T-cell (primary cell): ENCODE measurements at places on chromosomes 4 and X.

DNA sequence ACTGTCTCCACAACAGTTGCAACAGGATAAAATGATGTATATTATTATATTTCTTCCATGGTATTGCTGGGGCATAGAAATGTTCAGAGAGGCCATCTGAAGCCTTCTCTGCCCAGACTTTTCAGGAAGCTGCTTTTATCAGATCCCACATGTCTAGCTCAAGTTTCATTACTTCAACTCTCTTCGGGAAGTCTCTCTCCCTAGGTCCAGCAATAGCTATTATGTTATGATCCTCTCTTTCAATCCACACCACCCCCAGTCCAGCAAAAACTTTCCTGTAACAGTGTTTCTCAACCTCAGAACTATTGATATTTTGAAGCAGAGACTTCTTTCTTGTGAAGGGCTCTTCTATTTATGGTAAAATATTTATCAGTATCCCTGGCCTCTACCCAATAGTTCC, 44.9 kb downstream of the CXCL1 start:
- no peak for DNase-seq

DNA sequence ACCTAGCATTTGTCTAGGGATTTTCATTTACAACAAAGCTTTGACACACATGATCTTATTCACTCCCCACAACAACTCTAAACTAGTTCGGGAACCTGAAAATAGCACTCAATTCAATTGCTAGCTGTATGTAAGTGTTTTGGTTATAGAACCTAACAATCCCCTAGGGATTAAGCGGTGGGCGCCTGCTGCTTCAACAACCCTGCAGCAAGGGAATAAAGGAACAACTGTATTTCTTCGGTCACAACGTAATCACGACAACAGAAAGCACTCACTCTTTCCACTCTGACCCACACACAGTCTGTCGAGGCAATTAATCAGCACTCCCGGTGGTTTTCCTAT, 674 bp upstream of the DIAPH2 start:
- DNase-seq, result no peak

GRCh38 chrX:57172544-57172943, 35.3 kb upstream of the SPIN2A start:
- no peak for DNase-seq

- DNase-seq, result no peak
These were observed 64.4 kb downstream of the RPS3A start for GRCh38 chr4:151163855-151164254.

- no peak for DNase-seq
These were observed 117.3 kb downstream of the CHM start for GRCh38 chrX:85930099-85930498.

- DNase-seq, result no peak
These were observed 514.3 kb downstream of the PDHA2 start for GRCh38 chr4:96354036-96354712.

DNA sequence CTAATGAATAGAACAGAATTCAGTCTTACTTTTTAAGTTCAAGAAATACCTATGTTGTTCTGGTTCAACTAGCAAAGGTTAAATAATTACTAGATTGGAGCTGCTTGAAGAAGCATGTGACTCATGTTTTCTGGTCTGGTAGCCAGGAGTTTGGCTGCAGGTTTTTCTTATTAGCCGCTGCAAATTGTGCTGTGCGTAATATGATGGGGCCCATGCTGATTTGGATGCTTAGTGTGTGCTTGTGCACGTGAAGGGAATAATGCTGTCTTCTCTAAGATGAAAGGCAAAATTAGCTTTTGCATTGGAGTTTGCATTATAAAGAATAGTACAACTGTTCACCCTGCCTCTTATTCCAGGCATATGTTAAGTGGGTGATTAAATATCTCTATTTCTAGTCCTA, 219.6 kb downstream of the SNCA start:
- no peak for DNase-seq

DNA sequence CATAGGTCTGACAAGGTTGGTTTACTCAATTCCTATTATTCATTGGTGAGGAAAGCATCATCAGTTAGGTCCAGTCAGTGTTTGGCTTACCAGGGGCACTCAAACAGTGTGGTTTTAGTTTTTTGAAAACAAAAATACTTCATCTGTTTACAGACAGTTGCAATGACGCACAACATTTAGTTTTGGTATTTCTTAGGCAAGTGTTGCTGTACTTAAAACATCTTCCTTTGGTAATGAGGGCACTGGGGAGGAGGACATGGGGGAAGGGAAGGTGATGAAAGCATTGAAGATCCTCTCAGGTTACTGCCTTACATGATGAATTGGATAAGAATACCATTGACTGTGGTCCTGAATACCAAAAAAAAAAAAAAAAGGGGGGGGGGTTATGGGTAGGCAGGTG, 93.7 kb upstream of the MAOA start:
- no peak for DNase-seq

DNA sequence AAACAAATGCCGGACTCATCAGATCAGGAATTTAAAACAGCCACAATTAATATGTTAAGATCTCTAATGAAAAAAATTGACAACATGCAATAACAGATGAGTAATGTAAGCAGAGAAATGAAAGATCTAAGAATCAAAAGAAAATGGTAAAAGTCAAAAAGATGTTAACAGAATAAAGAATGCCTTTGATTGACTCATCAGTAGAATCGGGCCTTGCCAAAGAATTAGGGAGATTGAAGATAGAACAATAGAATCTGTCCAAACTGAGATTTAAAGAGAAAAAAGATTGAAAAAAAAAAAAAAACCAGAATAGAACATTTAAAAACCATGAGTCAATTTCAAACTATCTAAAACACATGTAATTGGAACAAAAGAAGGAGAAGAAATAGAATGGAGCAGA, 25.9 kb upstream of the GUCY1A1 start:
- no peak for DNase-seq

DNA sequence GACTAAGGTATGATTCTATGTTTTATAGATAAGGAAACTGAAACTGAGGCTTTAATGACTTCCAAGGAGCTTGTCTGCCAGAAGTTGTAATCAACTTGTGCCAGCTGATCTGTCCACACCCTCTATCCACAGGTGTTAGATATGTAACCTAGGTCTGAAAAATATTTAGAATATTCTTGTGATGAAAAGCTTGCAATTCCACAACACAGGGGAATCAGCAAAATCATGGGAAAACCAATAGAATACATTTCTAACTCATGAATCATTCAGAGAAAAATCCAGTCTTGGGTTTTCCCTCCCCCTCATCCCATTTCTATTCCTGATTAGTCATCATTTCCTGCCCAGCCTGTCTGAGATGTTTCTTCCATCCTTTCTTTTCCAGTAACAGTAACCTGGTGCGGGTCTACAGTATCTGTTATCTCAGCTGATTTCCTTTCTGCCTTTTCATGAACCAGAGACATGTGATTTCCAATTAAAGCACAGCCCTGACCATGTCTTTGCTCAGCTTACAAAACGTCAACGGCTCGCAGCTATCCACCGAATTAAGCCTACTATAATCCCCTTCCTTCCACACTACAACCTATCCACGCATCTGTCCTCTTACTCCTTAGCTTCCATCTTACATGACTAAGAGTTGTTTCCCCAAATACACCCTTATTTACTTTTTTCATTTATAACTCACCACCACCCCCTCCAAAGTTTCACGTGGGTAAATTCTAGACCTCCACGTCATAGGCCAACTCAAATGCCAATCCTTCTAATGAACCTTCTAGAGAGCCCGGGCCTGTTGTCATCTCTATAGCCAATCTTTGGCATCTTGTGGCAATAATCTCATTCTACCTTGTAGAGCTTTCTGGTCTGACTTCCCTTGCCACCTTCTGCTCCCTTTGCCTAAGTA, 961 bp upstream of the NOCT start:
- no peak for DNase-seq

GRCh38 chr4:153205757-153206156, 1.5 kb downstream of the TRIM2 start:
- DNase-seq, result no peak

GRCh38 chr4:25061602-25062001, 30.9 kb upstream of the LGI2 start:
- no peak for DNase-seq

- DNase-seq, result no peak
These were observed 165.7 kb downstream of the RAPGEF2 start for GRCh38 chr4:159268607-159269006.

DNA sequence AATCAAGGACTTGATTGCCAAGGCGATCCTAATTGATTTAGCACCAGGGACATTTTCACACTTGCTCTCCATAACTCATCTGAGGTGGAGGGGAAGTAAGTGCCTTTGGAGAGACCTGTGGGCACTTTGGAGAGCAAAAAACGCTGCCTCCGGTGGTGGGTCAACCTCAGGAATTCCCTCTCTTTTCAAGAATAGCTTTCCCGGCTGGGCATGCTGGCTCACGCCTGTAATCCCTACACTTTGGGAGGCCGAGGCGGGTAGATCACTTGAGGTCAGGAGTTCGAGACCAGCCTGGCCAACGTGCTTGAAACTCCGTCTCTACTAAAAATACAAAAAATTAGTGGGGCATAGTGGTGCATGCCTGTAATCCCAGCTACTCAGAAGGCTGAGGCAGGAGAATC, 49.2 kb downstream of the PRPS1 start:
- DNase-seq, result no peak

DNA sequence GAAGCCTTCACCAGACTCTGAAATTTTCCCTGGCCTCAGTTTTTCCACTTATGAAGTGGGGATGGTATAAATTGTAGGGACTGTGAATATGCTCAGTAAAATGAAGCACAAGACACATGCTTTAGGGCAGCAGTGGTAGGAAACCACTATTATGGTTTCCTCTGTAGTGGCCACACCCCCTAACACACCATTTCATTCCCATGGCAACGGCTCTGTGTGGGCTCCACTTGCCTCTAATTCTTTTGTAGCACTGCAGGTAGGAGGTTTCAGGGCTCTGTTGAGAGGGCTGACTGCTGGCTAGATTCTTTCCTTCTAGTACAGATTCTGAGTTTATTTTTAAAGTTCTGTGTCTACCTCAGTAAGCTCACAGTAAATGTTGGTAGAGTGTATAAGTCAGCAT, 3.5 kb upstream of the VMA21 start:
- DNase-seq, result peak; percentile 50

- DNase-seq, result no peak
These were observed 18.8 kb downstream of the ATP1B4 start for GRCh38 chrX:120380699-120381098.
